ENCODE measurements at places on chromosomes 6 and 20. TPM values are rescaled to one million over a fixed set of nuclear protein-coding genes. Genes with fewer than 3 reads are reported as not detected.

Gene HLA-DMA
- total RNA-seq: 1.6 TPM

Gene SUPT3H
- total RNA-seq: 38.1 TPM

Gene ACSS1
- 3.7 TPM for total RNA-seq

Gene MEI4
- total RNA-seq: 0.07 TPM

- no peak for ATAC-seq
Measured at GRCh38 chr20:34705397-34706301, 1.5 kb downstream of the TP53INP2 start.

DNA sequence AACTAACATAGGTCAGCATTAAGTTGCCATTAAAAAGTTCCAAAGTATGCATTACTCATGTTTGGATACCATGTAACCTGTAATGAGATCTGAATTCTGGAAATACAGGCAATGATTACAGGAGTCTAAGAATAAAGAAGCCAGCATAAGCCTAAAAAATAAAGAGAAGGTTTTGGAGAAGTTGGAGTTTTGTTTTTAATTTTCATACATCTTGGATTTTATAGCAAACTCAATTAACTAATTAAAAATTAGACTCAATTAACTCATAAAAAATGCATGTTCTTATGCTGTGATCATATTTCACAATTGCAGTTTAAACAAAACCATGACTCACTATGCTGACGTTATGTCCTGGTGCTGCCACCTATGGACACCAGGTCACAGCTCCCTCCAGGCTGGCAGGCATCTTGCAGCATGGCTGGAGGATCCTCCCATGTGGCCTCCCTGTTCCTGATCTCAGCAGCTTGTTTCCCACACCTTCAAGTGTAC, 648.8 kb upstream of the AGPAT4 start:
- peak; percentile 98 for ATAC-seq

Measured in motor neuron (in vitro differentiated cells).